ENCODE measurements at places on chromosomes 5 and 9. TPM values are rescaled to one million over a fixed set of nuclear protein-coding genes. Genes with fewer than 3 reads are reported as not detected.

The ADGRD2 gene
- not detected for total RNA-seq

The RASEF gene
- 36.8 TPM for total RNA-seq

The GLDC gene
- total RNA-seq = 0.21 TPM

The GADD45G gene
- 10.8 TPM for total RNA-seq

The TAF11L10 gene
- total RNA-seq = not detected

The SLC6A3 gene
- not detected for total RNA-seq

The OR1Q1 gene
- total RNA-seq = not detected

The SLC45A2 gene
- 0.32 TPM for total RNA-seq

The UNC5A gene
- total RNA-seq = not detected

The PCDHGC4 gene
- total RNA-seq = 0.64 TPM

The PAM gene
- 124 TPM for total RNA-seq

The SLC28A3 gene
- total RNA-seq = 2.9 TPM

The TAF1L gene
- not detected for total RNA-seq

The PLPP7 gene
- total RNA-seq = 0.40 TPM

The GBGT1 gene
- 4.8 TPM for total RNA-seq

The C5orf58 gene
- total RNA-seq = not detected

The OCLN gene
- 115 TPM for total RNA-seq

The SPINK4 gene
- 212 TPM for total RNA-seq

The NUDT2 gene
- 25.6 TPM for total RNA-seq

The EPB41L4B gene
- 151 TPM for total RNA-seq

The SLC31A1 gene
- total RNA-seq = 57.1 TPM

The P4HA2 gene
- total RNA-seq = 53.7 TPM

The PCDHB6 gene
- 0.15 TPM for total RNA-seq
